ENCODE measurements at places on chromosomes 6 and 20.

DNA sequence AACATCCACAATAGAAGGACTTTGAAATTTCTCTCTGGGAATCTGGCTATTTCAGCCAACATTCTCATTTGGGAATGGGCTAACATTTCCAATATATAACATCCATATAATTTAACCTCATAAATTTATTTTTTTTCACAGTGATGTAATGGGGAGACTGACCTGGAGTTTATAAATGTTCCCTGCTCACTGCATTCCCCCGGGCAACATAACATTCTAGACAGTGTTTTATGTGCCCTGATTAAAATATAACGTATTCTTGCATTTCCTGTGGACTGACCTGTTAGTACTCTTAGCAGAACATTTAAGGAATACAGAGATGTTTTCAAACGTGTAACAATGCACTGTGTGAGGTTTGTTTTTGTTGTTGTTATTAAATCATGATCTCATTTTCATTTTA is 20.9 kb downstream of the TSHZ2 start:
- DNase-seq = no peak

GRCh38 chr20:37298190-37298939 is 8.9 kb downstream of the MANBAL start:
- DNase-seq = no peak

GRCh38 chr6:52526634-52527033 is 50.2 kb downstream of the TRAM2 start:
- DNase-seq = no peak

DNA sequence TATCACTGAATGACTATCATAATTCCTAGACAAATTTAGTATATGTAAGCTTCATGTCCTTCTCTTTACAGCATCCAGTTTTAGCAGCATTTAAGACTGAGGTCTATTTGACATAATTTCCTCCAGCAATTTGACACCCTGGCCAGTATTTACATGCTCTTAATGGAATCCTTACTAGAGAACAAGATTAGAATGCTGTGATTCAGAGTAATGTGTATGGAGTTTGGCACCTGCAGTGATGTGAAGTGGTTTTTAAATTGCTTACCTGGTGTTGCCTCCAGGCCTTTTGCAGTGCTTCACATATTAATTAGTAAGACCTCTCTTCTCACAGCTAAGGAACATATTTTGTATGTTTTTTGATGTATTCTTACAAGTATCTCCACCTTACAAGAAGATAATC is 9.8 kb downstream of the NKX2-4 start:
- no peak for DNase-seq

DNA sequence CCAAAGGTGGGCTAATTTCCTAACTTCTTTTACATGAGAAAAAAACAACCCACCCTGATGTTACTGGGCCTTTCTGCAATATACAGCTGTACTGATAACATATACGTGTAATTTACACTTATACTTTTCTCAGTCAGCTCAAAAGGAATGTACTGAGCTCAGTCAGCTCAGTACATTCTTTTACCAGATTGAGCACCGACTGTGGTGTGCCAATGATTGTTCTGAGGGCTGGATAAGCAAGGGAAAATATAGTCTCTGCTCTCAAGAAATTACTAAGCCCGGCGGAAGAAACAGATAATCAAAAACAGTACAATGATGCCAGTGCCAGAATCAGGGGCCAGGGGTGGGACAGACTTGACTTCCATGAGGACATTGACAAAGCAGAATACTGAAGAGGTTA is 10.0 kb upstream of the BLOC1S5 start:
- no peak for DNase-seq

DNA sequence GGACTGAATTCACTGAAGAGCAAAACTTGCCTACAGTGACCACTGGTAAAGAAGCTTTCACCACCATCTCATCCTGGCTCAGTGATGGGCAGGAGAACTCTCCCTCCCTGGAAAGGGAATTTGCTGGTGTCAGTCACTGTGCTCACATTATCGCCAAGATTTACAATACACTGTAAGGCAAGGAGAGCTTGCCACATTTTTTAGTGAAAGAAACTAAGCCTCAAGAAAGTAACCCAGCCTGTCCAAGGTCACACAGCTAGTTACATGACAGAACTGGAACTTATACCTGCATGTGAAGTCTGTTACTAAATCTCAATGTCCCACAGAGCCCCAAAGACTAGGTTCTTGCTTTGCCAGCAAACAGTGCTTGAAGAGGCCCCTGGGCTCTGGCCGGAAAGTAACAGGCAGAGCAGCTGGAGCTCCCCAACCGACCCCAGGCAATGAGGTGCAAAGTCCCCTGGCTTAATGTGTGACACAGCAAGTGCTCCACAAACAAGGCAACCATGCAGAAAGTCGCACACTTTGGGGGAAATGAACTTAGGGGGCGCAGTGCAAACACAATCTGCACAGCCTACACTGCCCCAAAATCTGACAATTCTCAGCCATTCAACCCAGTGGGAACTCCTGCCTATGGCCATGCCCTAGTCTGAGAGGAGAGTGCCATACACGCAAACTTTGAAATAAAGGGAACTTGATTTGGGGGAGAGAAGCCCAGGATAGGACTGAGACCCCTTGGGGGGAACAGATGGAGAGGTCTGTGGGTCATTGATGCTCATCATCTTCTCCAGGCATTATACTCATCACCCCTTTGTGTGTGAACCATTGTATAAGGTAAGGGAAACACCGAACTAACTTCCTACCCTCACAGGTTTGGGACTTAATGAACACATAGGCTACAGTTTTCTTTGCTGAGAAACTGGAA is 1.9 kb downstream of the BCL2L1 start:
- DNase-seq = no peak

DNA sequence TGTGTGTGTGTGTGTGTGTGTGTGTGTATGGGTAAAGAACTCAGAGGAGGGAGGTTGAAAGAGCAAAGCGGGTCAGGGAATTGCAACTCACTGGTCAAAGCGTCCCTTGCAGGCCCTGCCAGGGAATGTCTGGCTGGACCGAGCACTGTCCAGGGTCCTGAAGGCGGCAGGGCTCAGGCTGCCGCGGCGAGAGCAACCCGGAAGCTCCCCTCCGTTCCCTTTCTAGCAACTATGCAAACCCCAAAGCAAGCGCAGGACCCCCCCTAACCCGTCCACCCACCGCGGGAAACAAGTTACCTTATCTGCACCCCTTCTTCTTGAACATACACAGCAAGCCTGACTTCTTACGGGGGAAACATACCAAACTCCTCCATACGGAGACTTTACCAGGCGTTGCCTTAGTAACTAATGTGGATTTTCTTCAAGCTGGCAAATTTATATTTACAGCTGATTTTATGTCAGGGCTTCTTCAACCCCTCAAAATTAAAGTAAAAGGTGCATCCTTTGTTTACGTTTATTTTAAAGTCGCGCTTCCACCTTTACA is 538 bp upstream of the GRM1 start:
- DNase-seq = no peak

DNA sequence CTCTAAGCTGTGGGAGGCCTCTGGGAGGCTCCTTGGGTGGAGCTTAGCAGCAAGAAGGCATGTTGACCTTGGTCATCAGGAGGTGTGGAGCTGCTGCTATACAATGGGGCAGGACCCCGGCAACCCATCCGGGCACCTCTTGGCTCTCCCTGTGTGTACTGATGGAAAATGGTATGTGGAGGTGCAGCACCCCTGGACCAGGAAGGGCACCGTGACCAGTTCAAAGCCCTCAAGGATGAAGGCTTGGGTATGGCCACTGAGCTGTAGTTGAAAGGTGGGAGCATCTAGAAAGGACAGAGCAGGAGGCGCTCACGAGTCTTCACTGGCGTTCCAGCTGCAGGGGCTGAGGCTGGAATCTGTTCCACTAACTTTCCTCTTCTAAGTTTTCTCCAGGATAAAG is 6.7 kb upstream of the IRF4 start:
- DNase-seq = no peak

GRCh38 chr6:15839969-15840541 is 177.2 kb upstream of the DTNBP1 start:
- DNase-seq = no peak

GRCh38 chr20:61803915-61804751 is 261.5 kb downstream of the TAF4 start:
- no peak for DNase-seq
